ENCODE measurements at places on chromosomes 6 and 20.

- DNase-seq: no peak
Observed at GRCh38 chr20:46992640-46993035, 98.0 kb downstream of the EYA2 start.

DNA sequence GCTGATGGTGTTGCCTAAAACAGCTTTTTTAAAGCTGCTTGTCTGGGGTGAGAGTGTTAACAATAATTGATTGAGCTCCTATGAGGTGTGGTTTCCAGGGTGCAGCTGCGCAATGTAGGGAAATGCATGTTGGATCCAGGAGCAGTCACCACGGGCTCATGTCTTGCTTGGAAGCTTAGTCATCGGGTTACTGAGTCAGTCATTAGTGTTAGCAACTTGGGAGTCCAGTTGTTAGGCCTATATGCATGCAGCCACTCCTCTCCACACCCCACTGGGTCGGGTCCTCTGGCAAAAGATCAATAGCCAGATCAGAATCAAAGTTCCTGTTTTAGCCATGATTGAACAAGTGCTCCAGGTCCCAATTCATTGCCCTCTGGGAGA, 271.7 kb upstream of the CHD6 start:
- no peak for DNase-seq

DNA sequence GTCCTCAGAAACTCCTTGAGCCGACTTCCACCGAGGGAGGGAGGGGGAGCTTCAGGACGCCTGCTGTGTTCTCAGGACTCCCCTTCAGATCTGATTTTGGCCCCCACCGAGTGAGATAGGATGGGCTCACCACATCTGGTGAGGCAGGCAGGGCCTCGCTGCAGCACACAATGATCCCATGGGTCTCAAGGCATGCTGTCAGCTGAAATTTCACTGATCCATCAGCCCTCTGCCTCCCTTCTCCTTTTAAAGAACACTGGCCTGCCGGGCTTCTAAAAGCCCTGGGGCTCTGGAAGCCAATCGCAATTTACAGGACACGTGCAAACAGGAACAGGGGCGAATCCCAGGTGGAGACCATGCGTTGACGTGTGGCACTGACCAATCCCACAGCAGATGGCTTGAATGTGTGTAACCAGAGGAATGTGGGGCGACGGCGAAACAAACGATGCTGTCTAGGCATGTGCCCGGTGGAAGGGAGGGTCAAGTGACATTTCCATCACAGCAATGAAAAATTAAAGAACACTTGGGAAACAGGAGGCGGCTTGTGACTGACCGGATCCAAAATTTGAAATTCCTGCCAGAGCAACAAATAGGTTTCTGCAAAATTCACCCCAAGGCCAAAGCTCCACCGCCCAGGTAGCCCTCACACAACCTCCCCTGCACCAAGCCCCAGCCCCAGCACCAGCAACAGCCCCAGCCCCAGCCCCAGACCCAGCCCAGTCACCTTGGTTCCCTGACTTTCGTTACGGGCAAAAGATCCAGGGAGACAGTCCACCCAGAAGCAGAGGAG, 167.1 kb upstream of the ZNF337 start:
- no peak for DNase-seq

GRCh38 chr6:167968091-167968490, 29.4 kb upstream of the KIF25 start:
- no peak for DNase-seq

GRCh38 chr6:10429638-10430427, 15.0 kb upstream of the TFAP2A start:
- peak; percentile 16 for DNase-seq
